Chondrocyte (in vitro differentiated cells): ENCODE measurements at places on chromosomes 2 and 18.

- DNase-seq: no peak
Observed at GRCh38 chr18:70229639-70230038, 24.2 kb upstream of the RTTN start.

DNA sequence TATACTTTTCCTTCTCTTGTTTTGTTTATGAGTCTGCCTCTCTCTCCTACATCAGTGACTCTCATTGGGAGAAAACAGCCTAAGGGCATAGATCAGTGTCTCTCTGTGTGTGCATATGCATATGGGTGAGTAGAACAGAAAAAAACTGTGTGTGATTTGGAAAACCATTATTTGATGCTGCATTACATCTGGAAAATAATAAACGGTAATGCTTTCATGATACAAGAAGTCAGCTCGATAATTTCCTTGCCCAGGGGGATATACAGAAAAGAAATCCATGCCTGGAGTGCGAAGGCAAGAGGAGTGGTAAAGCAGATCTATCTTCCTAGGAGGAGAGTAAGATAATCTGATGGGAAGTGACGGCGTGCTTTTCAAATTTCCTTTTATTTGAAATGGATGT lies 221.5 kb upstream of the LYPD1 start:
- no peak for DNase-seq

DNA sequence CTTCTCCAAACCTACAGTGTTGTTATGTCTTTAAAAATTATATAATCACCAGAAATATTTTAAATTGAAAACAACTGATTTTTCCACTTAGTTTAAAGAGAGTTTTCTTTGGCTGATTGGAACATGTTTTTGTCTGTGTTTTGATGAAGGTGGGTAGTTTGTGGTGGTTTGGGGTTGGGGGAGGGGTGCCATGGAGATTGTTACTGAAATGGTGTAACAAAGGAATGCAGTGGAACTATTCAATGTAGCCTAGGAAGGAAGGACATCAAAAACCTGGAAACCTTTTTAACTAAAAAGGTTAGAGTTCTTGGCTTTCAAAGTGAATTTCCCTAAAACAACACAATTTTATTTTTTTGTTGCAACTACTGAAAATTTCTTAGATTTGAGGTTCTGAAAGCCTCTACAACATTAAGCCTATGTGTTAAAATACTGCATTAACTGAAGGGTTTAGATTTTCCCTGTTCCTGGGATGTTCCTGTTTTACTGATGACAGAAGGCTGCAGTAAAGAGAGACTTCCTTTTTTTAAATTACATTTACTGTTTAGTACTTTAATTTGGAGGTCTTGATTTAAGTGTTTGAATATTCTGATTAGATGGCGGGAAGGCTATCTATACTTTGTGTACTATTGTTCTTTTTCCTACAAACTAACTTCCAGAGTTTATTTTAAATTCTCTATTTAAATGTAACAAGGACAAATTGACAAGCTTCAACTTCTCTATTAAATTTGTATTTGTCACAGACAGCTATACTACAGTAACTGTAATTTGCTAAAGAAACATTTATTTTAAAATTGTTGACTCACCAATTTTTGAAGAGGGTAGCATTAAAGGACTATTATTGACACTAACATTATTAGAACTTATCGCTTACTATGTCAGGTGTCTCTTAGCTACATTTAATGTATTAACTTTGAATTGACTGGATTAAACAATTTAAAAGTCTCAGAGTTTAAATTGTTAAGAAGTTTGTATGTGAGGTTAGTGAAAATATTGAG lies 87.7 kb downstream of the LIMS1 start:
- no peak for DNase-seq

DNA sequence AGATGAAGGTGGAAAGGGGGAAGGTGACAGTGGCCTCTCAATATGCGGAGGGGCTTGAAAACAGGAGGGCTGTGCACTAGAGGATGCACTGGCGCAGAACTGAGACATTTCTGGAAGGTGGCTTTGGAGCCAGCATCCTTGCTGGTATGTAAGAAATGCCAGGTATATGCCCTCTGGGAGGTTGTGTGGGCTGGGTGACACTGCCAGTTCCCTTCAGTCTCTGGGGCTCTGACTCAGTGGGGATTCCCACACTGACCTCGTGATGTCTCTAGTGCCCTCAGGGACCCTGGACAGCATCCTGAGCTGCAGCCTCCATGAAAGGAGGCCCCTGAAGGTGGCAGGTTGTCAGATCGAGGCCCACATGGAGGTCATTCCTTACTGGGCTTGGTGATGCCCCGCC lies 74.0 kb downstream of the AGAP1 start:
- no peak for DNase-seq

GRCh38 chr2:33059471-33060156 lies 112.9 kb downstream of the LTBP1 start:
- no peak for DNase-seq

GRCh38 chr2:202716114-202716718 lies 81.4 kb downstream of the FAM117B start:
- no peak for DNase-seq
